ENCODE measurements at places on chromosomes 11 and 22.

DNA sequence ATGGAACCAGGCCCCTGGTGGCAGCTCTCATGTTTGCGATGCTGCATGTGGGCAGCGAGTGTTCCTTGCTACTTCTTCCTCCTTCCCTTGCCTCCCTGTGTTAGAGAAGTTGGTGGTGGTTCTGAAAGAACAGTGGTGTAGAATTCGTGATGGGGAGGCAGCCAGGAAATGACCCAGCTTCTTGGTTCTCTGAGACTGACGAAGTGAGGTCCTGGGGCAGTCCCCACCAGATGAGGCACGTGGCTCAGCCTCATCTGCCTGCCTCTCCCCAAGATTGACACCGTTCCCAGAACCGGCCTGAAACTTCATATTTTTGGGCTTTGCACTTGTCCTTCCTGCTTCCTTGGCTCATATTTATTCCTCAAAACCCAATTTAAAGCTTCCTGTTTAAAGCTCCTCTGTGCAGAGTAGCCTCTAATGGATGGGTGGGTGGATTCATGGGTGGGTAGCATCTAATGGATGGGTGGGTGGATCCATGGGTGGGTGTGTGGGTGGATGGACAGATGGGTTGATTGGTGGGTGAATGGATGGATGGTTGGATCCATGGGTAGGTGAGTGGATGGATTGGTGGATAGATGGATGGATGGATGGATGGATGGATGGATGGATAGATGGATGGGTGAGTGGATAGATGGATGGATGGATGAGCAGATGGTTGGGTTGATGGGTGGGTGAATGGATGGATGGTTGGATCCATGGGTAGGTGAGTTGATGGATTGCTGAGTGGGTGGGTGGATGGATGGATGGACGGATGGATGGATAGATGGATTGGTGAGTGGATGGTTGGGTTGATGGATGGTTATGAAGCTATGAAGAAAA is 77.3 kb upstream of the ATXN10 start:
- no peak for DNase-seq

DNA sequence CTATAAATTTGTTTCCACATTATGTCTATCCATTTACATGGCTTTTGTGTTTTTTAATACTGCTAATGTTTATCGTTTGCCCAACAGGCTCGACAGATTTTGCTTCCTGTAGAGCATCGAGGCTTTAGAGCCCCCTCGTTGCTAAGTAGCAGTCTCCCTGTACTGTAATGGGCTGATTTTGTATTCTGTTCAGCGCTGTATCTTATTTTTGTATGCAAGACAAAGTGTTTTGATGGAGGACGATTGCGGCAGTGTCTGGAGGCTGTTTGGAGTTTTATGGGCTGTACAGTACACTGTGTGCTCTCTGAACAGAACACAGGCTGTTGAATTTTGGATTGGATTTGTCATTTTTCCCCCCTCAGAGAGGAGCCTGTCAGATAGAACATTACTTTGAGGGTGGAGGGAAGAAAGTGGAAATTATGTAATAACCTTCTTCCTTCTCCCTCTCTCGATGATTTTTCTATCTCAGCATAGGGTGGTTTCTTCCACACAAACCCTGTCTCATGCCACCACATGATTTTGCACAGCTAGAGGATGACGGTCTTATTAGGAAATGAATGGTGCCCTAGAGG is 104.4 kb downstream of the ZBTB16 start:
- no peak for DNase-seq

DNA sequence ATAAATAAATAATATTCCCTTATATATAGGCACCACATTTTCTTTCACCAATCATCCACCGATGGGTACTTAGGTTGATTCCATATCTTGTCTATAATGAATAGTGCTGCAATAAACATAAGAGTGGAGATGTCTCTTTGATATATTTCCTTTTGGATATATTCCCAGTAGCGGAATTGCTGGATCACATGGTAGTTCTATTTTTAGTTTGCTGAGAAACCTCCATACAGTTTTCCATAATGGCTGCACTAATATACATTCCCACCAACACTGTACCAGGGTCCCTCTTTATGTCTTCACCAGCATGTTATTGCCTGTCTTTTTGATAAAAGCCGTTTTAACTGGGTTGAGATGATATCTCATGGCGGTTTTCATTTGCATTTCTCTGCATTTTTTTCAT is 23.6 kb downstream of the PAMR1 start:
- DNase-seq: no peak

- DNase-seq: no peak
Measured at GRCh38 chr22:37631448-37632173, 7.9 kb upstream of the SH3BP1 start.

DNA sequence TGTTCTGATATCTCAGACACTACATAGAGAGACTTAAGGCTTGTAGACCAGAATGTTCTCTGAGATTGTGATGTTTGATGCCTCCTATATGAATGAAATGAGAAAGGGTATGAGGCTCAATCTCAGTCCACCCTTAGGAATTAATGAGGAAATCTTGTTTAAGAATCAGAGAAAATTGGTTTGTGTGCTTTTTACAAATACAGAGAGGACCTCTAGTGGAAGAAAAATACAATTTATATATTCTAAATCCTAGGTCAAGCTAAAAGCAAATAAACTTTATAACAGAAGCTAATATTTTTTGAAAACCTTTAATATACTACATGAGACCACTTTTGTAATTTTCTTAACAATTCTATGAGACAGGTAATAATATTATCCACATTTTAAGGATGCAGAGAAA is 5.0 kb upstream of the OR52H1 start:
- no peak for DNase-seq

GRCh38 chr22:33883561-33883960 is 36.7 kb downstream of the LARGE1 start:
- DNase-seq: no peak

- DNase-seq: no peak
Measured at GRCh38 chr11:120063686-120064340, 74.1 kb downstream of the TRIM29 start.

- no peak for DNase-seq
Measured at GRCh38 chr11:19923626-19924025, 211.0 kb downstream of the NAV2 start.

DNA sequence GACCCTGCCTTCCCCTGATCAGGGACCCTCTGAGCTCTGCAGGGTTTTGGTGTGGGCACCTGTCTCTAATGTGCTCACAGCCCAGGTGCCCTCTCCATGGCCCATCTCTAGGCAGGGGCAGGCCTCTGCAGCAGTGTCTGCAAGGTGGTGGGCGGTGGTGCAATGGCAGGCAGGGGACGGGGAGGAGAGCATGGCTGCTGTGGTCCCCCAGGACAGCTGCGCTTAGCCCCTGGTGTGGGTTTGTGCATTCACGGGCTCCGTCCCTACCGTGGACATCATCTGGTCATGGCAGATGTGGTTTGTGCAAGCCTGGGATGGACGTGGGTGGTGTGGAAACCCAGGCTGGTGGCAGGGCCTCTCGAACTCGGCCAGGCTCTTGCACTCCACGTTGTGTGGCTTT is 443.1 kb downstream of the TBC1D22A start:
- no peak for DNase-seq

GRCh38 chr22:29801153-29801552 is 34.0 kb downstream of the UQCR10 start:
- DNase-seq: no peak

DNA sequence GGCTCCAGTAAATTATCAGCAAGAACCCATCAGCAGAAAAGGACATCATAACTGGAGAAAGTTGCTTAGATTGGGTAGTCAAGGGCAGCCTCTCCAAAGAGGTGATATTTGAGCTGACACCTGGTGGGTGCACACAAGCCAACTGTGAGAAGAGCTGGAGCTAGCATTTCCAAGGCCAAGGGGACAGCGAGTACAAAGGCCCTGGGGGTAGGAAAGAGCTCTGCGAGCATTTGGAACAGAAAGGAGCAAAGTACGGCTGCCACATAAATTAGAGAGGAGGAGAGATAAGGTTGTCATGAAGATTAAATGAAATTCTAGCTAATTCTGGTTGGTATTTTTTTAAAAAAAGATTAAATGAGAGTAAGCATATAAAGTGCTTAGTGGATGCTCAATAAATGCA is 21.7 kb upstream of the SMCO4 start:
- DNase-seq: no peak

DNA sequence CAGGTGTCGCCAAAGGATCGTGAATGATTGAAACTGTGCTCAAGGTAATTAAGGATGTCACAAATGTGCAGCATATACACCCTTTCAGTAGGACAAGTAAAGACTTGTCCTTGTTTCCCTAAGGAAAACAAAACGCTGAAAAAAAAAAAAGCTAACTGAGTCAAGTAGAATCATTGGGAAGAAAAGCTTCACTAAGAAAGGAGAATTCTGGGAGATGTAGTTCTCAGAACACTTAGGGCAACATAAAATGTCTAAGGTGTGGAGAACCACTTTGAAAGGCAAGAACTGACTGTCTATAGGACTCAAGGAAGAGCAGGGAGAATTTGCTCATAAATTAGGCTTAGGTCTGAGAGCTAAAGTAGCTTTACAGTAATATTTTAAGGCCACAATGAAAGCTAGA is 2.9 kb upstream of the OR5T1 start:
- DNase-seq: no peak
